ENCODE measurements at places on chromosomes 5 and 9. TPM values are rescaled to one million over a fixed set of nuclear protein-coding genes. Genes with fewer than 3 reads are reported as not detected.
A peak's percentile ranks its signal among the peaks of the same experiment; 100 is the strongest.

DNA sequence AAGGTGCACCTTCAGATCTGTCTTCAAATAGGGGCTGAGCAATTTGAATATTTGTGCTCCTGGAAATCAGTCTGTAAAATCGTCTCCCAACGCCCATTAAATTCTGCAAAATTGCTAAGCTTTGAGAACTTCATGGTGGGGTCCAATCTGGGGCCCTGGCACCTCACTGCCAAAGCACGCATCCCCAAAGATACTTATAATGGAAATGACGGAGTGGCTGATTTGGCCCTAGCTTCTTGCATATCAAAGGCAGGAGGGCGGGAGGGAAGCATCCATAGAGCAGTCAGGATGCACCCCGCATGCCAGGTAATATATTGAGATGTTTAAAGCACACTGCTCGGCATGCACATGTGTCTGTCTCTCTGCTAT, 422.3 kb downstream of the EBF1 start:
- DNase-seq, result no peak

DNA sequence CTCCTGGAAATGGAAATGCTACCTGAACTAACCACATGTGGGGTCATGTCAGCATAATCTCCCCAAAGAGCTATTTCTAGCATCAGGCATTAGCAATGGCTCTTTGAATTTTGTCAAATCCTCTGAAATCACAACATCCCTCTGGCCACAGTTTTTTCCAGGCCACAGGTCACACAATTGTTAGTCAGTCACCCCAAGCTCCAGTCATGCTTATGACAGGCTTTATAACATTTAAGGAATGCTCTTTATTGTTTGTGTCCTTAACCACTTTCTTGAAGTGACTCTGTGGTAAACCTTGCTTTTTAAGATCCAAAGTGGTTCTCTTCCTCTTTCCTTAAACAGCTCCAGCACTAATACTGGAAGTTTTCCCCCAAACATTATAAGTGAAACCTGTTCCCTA, 169.2 kb upstream of the HMHB1 start:
- DNase-seq, result no peak

The MYOT gene
- total RNA-seq, result not detected

DNA sequence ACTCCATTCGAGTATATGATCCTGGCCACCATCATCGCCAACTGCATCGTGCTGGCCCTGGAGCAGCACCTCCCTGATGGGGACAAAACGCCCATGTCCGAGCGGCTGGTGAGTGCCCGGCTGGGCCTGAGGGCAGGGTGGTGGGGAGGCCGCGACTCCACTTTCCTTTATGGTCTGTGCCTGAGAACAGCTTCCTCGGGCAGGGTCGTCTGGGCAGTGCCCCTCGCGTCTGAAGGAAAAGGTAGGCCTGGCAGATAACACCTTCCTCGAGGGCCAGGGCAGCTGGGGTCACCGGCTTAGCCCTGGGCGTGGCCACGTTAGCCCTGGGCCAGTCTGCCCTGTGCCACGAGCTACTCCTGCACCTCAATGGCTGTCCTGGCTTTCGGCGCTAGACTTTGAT, 1.5 kb downstream of the CACNA1B start:
- DNase-seq, result no peak

DNA sequence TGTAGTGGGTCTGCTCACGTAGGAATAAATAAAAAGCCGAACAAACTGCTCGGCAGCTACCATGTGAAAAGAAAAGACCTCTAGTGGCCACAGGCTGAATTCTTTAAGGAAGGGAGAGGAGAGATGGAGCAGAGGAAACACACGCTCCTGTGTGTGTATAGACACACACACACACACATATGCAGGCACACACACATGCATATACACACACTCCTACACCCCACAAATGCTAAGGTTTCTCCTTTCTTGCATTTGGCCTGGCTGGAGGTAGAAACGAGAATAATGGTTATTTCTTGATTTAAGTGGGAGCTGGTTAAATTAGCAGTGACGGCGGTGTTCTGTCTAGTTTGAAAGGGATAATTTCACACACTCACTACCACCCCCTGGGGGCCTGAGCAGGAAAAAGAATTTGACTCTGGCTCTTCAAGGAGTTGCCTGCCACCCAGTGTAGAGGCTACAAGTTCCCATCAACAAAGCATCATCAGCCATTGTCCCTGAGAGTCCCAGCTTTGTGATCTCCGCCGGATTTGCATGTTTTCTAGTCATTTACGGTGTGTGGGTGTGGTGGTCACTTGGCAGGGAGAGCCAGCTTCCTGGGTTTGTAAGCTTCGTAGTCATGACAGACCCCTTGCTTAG, at the start of gene INSYN2B:
TSS of gene INSYN2B (minus strand) at position 78 of the 636 bp plus-strand sequence. CDS start 96,597 bp downstream, outside the sequence.
- peak; percentile 95 for DNase-seq

The SNCAIP gene
- 18.4 TPM for total RNA-seq

DNA sequence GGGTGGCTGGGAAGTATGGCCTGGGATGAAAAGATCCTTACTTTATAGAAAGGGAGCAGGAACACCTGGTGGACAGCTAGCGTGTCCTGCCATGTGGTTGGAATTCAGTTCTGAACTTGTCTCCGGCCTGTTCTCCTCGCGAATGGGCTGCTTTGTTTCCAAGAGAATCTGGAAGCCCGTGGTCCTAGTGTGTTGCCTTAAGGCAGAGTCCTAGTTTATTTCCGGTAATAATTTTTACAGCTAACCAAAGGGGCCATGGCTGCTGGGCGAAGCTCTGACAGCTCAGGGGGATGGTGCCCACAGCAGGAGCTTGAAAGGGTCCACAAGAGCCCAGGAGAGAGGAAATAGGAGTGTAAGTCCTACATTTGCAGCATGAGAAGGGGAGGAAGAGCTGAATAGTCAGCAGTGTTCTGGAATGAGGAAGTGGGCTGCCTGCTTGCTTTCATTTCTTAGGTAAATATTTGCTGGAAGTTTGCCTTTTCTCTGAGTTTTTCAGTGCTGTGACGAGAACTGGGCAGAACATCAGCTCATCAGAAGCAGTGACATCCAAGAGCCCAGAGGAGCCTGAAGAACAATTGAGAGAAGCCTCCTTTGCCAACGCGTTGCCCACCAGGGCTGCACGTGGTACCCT, 13.1 kb upstream of the IGFBPL1 start:
- DNase-seq, result no peak

DNA sequence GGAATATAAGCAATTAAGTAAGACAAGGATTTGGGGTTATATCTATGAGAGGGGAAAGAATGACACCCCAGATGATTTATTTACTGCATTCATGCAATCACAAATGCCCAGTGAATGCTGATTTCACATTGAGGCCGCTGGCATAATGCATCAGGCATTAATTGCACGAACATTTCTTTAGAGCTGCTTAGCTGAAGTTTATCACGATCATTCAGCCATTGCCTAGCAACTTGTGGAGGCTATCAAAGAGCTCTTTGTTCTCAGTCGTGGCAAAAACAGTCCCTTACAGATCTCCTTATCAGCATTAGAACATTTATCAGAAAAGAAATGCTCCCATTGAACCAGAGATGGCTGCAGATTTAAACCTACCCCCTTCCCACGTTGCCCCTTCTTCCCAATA, 88.7 kb upstream of the PRRC1 start:
- no peak for DNase-seq

GRCh38 chr9:97505845-97506244, 4.4 kb downstream of the TMOD1 start:
- DNase-seq, result no peak

DNA sequence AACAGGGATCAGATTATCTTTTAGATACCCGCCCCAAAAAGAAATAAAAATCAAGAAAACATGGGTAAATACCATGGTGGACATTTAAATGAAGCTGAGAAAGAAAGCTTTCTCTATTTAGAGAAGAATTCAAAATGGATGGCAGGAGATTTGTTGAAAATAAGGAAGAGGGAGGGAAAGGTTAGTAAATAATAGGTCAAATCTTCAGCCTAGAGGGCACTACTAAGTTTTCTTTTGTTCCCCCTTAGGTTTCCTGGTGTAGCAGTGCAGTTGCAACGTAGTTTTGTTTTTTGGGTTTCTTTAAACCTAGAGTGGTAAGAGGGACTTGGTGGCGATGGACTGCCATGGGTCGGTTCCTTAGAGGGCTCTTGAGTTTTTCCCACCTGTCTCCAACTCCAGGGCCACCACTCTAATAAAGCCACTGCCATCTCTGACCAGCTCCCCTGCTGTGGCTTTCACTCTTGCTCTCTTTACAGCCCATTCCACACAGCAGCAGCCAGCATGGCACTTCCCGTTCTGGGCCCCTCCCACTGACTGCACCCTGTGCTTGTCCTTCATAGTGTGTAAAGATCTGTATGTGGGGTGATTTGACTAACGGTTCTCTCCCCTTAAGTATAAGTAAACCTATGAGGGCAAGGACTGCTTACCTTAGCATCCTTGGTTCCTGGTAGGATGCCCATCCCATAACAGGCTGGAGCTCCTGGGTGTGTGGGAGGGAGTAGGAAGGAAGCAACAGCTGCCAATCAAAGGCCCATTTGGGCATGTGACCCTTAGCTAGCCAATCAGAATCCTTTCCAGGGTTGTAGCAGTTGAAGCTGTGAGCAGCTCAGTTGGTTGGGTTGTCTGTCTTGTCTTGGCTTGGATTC, 118.3 kb downstream of the SLC1A3 start:
- no peak for DNase-seq

The SHISAL2B gene
- not detected for total RNA-seq

The HIGD2A gene
- 119 TPM for total RNA-seq

The HMCN2 gene
- total RNA-seq, result not detected

GRCh38 chr5:149745943-149746324, 15.8 kb downstream of the PPARGC1B start:
- DNase-seq, result no peak

GRCh38 chr5:103041071-103041676, 78.8 kb downstream of the GIN1 start:
- peak; percentile 36 for DNase-seq

The CDH9 gene
- total RNA-seq, result not detected

The SLIT3 gene
- 7.4 TPM for total RNA-seq

- peak; percentile 86 for DNase-seq
Measured at GRCh38 chr5:10601246-10602030, 37.6 kb downstream of the ANKRD33B start.

GRCh38 chr5:88130211-88130815, 138.3 kb downstream of the TMEM161B start:
- no peak for DNase-seq

The TEK gene
- total RNA-seq, result 63.0 TPM

The SLC6A3 gene
- total RNA-seq, result not detected

DNA sequence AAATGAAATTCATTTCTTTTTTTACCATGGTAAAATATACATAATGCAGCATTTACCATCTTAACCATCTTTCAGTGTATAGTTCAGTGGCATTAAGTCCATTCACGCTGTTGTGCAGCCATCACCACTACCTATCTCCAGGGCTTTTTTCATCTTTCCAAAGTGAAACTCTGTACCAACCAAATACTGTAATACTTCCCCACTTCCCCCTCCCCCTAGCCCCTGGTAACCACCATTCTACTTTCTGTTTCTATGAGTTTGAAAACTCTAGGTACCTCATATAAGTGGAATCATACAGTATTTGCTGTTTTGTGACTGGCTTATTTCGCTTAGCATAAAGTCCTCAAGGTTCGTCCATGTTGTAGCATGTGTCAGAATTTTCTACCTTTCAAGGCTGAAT, 23.4 kb downstream of the SPAAR start:
- DNase-seq, result no peak

The IFNA13 gene
- not detected for total RNA-seq

- DNase-seq, result no peak
Measured at GRCh38 chr5:108548684-108549596, 167.0 kb upstream of the FBXL17 start.

The KIAA0825 gene
- total RNA-seq, result 2.9 TPM

GRCh38 chr9:78745331-78745730, 448.4 kb downstream of the PSAT1 start:
- no peak for DNase-seq

DNA sequence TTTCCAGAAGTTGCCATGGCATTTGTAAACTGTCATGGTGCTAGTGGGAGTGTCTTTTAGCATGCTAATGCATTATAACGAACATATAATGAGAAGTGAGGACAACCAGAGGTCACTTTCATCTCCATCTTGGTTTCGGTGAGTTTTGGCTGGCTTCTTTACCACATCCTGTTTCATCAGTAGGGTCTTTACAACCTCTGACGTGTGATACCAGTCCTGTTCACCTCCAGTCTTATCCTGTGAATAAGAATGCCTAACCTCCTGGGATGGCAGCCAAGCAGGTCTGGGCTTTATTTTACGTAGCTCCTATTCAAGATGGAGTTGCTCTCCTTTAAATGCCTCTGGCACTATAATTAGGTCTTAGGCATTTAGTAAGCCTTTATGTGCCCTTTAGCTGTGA, 20.4 kb upstream of the RFK start:
- no peak for DNase-seq

The PLAA gene
- 46.2 TPM for total RNA-seq

The GADD45G gene
- 0.35 TPM for total RNA-seq

GRCh38 chr9:75979362-75979761, 88.9 kb downstream of the PCSK5 start:
- DNase-seq, result no peak
